Activated CD4-positive, alpha-beta T cell treated with anti-CD3 and anti-CD28 coated beads, Interleukin-2, amount 10 ng/mL, durations not matched to agents 7 days and 5 days (primary cell): ENCODE measurements at places on chromosomes 6 and 20. TPM values are rescaled to one million over a fixed set of nuclear protein-coding genes. Genes with fewer than 3 reads are reported as not detected.

DNA sequence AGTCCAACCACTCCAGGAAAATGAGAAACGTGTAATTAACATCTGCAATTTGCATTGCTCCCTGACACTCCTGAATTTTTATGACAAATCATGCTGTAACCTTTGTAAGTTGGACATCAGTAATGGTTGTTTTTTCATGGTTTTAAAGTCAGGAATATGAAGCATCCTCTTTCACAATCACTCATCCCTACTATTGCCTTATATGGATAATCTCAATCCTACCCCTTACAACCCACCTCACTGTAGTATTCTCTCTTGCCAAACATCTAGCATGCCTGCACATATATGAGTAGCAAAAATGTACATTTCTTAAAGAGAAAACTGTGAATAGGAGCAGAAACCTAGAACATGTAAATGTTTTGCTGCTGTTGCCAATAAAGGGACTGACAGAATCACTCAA lies 729.5 kb downstream of the KIF16B start:
- no peak for DNase-seq

- no peak for DNase-seq
Measured at GRCh38 chr6:155235087-155235486, 28.7 kb upstream of the CLDN20 start.

DNA sequence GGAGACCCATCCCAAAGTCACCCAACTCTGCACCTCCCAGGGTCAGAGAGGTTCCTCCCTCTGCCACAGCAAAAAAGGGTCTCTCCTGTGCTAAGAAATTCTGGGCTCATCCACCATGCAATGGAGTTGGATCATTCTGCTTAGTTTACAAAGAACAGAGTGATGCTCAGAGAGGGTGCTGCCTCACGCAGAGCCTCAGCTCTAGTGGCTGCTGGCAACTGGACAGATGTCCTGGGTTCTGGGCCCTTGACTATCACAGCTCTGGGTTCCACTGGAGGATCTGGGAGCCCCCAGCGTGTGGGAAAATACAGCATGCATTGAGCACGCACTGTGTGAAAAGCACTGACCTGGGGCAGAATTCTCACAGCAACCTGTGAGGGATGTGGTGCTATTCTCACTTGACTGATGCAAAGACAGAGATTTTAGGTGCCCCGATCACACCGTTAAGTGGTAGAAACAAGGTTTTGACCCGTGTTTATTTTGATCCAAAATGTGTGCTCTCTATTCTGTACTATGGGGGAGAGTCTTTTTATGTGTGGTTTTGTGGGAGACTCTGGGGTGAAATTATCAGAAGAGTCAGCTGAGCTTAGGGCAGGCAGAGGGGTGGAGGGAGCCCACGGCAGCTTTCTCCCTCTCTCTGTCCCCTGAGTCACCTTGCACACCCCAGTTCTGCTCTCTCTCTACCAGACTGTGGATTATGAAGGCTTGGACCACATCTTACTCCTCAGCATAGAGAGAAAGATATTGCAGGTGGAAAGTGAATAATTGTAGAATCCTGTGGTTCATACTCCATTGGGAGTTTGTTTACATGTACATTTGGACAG lies 19.9 kb downstream of the TREML4 start:
- DNase-seq = no peak

- no peak for DNase-seq
Measured at GRCh38 chr6:159259441-159260125, 90.4 kb downstream of the FNDC1 start.

GRCh38 chr20:60035-60918 lies 27.2 kb upstream of the DEFB125 start:
- no peak for DNase-seq

GRCh38 chr6:29728173-29728874 lies 5.1 kb downstream of the HLA-F start:
- DNase-seq = no peak

DNA sequence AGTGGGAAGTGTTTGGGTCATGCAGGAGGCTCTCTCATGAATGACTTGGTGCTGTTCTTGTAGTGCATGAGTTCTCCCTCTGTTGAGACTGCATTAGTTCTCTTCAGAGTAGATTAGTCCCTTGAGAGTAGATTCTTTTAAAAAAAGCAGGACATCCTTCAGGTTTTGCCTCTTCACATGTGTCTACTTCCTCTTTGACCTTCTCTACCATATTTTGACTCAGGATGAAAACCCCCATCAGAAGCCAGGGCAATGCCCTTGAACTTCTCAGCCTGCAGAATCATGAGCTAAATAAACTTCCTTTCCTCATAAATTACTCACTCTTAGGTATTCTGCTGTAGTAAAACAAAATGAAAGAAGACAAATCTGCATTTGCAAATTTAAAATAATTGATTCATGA lies 170.3 kb downstream of the CD109 start:
- DNase-seq = no peak

GRCh38 chr6:163992701-163993100 lies 578.2 kb downstream of the QKI start:
- DNase-seq = no peak

DNA sequence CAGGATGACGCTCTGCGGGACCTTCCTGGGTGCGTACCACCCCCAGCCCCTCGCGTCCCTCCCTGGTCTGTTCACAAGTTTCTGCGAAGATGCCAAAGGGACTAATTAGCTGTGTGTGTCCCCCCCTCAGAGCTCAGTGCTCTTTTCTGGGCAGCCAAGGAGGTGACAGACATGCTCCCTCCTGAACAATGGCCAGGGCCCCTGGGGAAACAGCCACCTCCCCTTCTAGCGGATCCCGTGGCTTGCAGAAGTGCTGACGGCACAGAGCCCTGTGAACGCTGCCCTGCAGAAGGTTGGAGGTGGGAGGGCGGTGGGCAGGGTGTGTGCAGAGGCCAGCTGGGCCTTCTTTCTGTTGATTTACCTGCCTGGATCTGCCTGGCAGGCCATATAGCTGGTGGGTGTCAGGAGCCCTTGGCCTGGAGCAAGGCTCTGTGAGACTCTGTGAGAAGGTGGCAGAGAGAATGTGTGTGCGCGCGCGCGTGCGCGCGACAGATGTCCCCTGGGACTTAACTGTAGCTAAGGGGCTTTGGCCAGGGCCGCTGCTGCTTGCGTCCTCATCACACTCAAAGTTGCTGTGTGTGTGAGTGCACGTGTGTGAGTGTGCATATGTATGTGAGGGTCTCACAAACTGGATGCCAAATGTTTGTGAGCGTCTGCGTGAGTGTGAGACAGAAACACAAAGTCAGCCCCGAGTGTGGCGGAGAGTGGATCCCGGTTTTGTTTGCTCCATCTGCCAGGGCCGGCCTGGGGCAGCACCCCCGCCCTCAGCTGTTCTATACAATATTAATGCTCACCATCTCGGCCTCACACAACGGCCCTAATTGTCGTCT lies 3.5 kb upstream of the MYT1 start:
- no peak for DNase-seq

NQO2 gene
- 37.5 TPM for total RNA-seq

HLA-DPA1 gene
- 29.6 TPM for total RNA-seq

GJA10 gene
- total RNA-seq = not detected

EHMT2 gene
- total RNA-seq = 71.6 TPM

NEURL2 gene
- 2.6 TPM for total RNA-seq

COL20A1 gene
- not detected for total RNA-seq

KHDC1L gene
- 0.35 TPM for total RNA-seq
